ENCODE measurements at places on chromosomes 11 and 22.

DNA sequence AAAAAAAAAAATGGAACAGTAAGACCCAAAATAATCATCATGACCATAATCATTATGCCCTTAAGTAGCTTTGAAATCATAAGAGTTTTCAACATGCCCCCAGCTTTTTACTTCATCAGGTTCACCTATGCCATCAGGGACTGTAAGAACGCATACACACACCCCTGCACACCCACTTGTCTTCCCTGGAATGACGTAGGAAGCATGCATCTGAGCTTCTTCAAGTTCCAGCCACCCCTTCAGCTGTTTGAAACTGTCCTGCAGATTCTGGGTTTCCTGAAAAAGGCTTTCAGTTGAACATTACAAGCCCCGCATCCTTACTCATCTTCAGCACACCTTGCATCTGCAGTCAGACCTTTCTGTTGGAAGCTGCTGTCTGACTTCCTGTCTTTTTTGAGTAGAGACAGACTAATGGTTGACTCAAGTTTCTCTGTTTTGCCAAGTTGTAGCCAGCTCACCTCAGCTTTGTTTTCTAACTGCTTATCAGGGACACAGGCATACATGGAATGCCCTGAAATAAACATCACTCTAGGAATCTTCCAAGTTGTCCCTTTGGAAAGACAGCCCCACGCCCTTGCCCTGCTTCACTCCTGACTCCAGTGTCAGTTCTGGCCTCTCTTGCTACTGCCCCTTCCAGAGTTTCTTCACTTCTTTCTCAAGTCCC lies 37.0 kb downstream of the ARHGAP1 start:
- no peak for DNase-seq

- peak; percentile 49 for DNase-seq
Measured at GRCh38 chr11:65310215-65310614, 4.5 kb upstream of the CDC42EP2 start.

- DNase-seq, result no peak
Measured at GRCh38 chr11:69293087-69293486, 868 bp upstream of the MYEOV start.

GRCh38 chr11:65625628-65626342 lies 10.2 kb downstream of the PCNX3 start:
- DNase-seq, result no peak

GRCh38 chr11:18368221-18368620 lies 26.1 kb upstream of the LDHA start:
- DNase-seq, result no peak

GRCh38 chr11:44126304-44126703 lies 30.8 kb downstream of the EXT2 start:
- DNase-seq, result no peak

GRCh38 chr11:1129611-1130160 lies 28.1 kb upstream of the MUC5AC start:
- no peak for DNase-seq

- no peak for DNase-seq
Measured at GRCh38 chr22:44188316-44188715, 7.6 kb downstream of the PARVG start.

GRCh38 chr11:14179116-14179820 lies 179.7 kb downstream of the RRAS2 start:
- no peak for DNase-seq

- DNase-seq, result no peak
Measured at GRCh38 chr11:10273738-10274137, 20.3 kb downstream of the SBF2 start.

DNA sequence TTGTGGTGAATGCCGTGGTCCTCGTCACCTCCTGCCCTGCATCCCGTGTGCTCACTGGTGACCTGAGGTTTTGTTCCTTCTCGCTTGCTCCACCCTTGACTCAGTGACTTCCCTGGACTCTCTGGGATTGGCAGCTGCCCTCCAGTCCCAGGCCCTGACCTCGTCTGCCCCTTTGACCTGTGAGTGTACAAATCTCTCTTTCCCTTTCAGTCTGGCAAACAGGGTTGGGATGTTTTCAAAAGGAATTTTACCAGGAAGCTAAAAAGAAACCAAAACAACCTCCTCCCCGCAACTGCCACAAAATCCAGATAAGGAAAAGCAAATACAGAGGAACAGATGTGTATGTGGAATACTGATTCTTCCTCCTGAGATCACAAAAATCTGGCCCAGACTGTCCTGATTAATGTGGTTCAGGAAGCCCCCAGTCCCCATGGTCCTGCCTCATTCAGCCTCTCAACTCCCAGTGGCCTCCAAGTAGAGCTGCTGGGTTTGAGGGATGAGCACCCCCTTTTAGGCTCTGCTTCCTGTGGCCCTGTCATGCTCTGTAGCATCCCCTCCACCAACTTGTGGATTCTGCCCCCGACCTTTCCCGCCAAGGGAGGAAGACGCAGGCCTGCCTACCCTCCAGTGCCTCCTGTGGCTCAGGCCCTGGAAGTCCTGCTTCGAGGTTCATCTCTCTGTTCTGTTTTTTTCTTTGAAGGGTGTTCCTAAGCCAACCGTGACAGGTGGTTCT lies 15.2 kb downstream of the ROBO4 start:
- no peak for DNase-seq

DNA sequence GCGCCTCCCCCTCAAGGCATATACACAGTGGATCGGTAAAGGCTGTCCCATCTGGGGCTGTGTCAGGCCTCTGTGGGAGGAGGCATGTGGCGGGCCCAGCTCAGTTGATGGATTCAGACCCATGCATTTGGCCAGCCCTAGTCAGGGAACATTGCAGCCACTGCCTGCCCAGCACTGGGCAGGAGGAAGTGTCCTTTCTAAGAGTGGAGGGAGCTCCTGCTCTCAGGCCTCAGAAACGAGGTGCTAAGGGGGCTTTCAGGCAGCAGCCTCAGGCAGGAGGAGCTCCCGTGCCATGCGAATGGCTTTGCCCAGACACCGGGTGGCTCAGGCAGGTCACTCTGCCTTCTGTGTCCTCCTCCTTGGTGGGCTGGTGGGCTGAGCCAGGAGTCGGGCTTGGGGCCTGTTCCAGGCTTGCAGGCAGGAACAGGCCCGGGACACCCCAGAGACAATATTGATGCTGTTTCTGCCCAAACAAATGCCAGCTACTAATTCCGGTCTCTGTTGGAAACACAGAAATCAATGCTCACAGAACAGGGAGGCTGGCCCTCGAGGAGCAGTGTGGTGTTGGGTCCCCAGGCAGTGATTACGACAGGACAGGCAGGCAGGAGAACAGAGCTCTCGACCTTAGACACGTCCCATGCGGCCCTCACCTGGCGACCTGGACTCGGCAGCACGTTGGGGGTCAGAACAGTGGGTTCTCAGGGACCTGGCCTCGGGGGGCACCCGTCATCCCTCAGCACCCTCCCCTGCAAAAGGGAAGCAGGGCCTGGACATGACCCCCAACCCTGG lies 42.3 kb upstream of the CCDC188 start:
- DNase-seq, result no peak

- peak; percentile 92 for DNase-seq
Measured at GRCh38 chr11:1876361-1877063, 15.2 kb downstream of the PRR33 start.

DNA sequence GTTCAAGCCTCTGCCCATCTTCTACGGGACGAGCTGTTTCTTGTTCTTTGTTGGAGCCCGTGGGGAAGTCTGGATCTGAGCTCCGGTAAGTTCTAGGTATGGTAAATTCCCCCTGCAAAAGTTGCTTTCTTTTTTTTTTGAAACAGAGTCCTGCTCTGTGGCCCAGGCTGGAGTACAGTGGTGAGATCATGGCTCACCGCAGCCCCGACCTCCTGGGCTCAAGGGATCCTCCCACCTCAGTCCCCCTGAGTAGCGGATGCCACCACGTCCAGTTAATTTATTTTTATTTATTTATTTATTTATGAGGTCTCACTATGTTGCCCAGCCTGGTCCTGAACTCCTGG lies 35.5 kb upstream of the MOB2 start:
- DNase-seq, result no peak

- DNase-seq, result peak; percentile 11
Measured at GRCh38 chr22:21450320-21450831, 16.8 kb upstream of the TMEM191C start.

DNA sequence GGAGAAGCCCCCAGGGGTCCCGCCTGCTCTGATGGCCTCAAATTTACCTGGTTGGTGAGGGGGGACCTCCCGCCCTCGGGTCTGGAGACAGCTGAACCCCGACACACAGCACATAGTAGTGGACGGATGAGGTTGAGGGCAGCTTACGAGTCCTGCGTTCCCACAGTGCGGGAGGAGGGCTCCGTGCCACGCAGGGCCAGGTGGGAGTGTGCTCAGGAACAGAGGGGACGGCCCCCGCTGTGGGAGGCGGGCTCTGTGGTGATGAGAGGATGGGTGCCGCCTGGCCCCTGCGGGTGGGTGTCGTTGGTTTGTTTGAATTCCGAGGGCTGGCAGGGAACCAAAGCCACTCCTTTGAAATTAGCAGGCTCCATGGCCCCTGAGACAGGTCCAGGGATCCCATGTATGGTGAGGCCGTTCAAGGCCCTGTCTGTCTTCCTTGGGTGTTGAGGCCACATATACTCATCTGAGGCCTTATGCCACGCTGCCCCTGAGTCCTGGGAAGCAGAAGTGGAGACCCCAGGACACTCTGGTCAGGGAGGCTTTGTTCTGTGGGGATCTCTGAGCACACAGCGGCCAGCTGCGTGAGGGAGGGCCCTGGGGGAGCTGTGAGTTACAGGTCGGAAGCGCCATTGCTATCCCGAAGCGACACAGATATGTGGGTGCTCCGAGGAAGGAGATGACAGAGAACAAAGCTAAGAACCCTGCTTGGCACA lies 21.9 kb downstream of the NADSYN1 start:
- DNase-seq, result no peak

GRCh38 chr11:579830-580601 lies 3.7 kb downstream of the PHRF1 start:
- DNase-seq, result no peak

GRCh38 chr11:64880240-64881001 lies 2.0 kb upstream of the EHD1 start:
- no peak for DNase-seq

- DNase-seq, result no peak
Measured at GRCh38 chr22:49464037-49464436, 363.6 kb downstream of the BRD1 start.

DNA sequence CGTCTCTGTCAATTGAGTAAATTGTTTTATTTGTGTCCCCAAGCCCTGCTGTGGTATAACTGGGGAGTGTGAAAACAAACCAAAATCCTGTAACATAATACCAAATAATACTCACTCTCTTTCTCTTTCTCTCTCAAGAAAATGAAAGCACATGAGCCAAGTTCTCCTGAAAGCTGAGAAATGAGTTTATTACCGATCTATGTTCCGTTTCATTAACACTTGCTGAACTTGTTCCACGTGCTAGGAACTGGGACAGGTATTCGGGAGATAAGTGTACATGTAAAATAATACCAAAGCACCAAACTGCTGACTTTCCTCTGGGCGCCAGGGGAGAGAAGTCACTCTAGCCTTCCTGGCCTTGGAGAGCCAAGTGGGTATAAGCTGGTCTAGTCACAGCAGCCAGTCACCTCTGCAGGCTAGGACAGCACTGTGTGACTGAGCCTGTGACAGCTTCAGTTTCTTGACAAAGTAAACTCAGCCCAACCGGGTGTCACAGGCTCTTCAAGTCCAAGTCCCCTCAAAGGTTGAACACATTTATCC lies 23.1 kb downstream of the CD6 start:
- no peak for DNase-seq

DNA sequence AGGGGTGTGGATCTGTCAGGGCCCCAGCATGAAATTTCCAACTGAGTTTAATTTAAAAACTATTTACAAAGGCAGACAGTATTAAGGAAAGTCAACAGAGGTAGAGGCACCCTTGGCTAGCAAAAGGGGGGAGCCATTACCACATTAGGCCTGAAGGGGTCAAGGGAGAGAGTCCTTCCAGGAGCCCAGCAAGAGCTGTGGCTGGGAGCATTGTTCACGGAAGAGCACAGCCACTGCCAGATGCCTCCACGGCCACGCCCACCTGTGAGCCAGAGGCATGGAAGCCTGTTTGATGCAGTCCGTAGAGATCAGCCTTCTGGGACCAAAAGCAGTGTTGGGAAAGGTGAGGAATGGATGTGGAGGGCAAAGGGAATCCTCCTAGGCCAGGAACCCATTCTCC lies 102.6 kb downstream of the GALNT18 start:
- DNase-seq, result no peak

- no peak for DNase-seq
Measured at GRCh38 chr11:86670181-86670580, 2.2 kb downstream of the ME3 start.

GRCh38 chr11:35363246-35363801 lies 56.0 kb downstream of the SLC1A2 start:
- DNase-seq, result no peak

All from femur (tissue), 1 donor.